Vagina (tissue), 2 donors: ENCODE measurements at places on chromosomes 4 and X. TPM values are rescaled to one million over a fixed set of nuclear protein-coding genes. Genes with fewer than 3 reads are reported as not detected.

The DCHS2 gene
- 7.9 TPM for total RNA-seq

The MAGEC3 gene
- total RNA-seq, result not detected

The UCP1 gene
- not detected for total RNA-seq

The TSPAN7 gene
- total RNA-seq, result 38.5 TPM

The CPXCR1 gene
- total RNA-seq, result not detected

The CT45A1 gene
- total RNA-seq, result not detected

The GLRB gene
- 2.9 TPM for total RNA-seq

The IL1RAPL1 gene
- not detected for total RNA-seq

The SAT1 gene
- total RNA-seq, result 389 TPM

The CLCN5 gene
- 4.9 TPM for total RNA-seq

DNA sequence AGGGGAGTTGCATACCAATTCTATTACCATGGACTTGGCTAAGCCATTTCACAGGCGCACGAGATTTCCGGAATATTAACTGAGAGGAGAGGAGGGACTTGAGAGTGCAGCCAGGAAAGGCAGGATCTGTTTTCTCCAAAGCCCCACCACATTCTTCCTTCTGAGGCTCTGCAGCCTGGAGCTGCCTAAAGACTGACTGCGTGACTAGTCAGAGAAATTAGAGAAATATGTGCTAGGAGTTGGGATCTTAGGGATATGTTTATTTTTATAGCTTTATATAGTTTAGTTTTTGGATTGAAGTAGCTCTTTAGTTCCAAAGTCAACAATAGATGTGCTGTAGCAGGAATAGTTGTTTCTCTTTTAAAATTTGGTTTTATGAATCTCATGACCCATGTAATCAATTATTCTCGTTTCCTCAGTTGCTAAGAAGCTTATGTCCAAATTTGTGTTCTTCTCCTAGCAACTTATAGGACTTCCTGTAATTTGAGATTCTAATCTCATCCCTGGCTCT is 300.1 kb upstream of the DDX53 start:
- DNase-seq, result no peak
- H3K4me1 ChIP-seq, result no peaks in the 10 kb centered on the region
- H3K36me3 ChIP-seq, result no peaks in the 10 kb centered on the region
- no peak overlapping the region for H3K27ac ChIP-seq
- no peaks in the 10 kb centered on the region for H3K27me3 ChIP-seq
- no peak overlapping the region for H3K4me3 ChIP-seq

DNA sequence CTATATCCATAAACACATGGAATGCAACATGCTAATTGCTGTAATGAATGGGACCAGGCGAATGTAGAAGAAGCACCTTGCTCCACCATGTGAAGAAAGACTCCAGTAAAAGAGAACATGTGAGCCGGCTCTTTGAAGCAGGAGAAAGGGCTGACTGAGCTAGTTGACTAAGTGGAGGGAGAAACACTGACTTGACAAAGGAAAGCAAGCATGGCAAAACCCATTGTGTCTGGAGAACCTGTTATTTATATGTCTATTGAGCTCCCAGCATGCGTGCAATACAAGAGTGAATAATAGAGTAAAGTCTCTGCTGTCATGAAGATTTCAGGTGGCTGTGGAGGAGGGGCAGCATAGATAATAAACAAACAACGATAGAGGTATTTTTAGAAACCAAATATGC is 559.9 kb downstream of the RAB28 start:
- no peak overlapping the region for H3K27ac ChIP-seq
- H3K4me3 ChIP-seq, result no peak overlapping the region

- no peak overlapping the region for H3K4me3 ChIP-seq
- H3K27ac ChIP-seq, result no peak overlapping the region
- H3K27me3 ChIP-seq, result no peaks in the 10 kb centered on the region
- DNase-seq, result no peak
- no peaks in the 10 kb centered on the region for H3K4me1 ChIP-seq
These were observed 689.3 kb downstream of the CENPC start for GRCh38 chr4:66855956-66856355.

DNA sequence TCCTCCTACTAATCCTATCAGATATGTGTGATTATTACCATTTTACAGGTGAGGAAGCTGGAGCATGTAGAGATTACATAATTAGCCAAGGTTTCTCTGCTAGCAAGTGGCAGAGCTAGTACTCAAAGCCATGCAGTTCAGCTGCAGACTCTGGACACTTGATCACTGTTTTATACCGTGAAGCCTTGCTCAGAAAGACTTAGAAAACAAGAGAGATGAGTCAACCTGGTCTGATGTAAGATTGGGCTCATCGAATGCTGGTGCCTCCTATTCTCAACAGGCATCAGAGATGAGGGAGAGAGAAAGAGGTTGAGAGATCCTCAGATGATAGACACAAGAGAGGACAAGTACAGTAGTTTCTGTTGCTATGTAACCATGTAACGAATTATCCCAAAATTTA is 19.0 kb upstream of the PDE5A start:
- no peaks in the 10 kb centered on the region for H3K36me3 ChIP-seq
- H3K27ac ChIP-seq, result no peak overlapping the region
- H3K4me1 ChIP-seq, result no peaks in the 10 kb centered on the region
- H3K4me3 ChIP-seq, result no peak overlapping the region

GRCh38 chr4:54999003-54999402 is 126.4 kb downstream of the KDR start:
- no peak for DNase-seq
- H3K27me3 ChIP-seq, result no peaks in the 10 kb centered on the region
- H3K36me3 ChIP-seq, result no peaks in the 10 kb centered on the region
- H3K27ac ChIP-seq, result no peak overlapping the region
- no peaks in the 10 kb centered on the region for H3K4me1 ChIP-seq

- peak overlapping the region; percentile 96 for H3K4me3 ChIP-seq
- no peaks in the 10 kb centered on the region for H3K27me3 ChIP-seq
- H3K4me1 ChIP-seq, result peaks cover 19% of the 10 kb centered on the region
- peak; percentile 96 for DNase-seq
- no peaks in the 10 kb centered on the region for H3K36me3 ChIP-seq
These were observed 1.0 kb upstream of the ELF2 start for GRCh38 chr4:139177869-139178619.

- H3K4me3 ChIP-seq, result no peak overlapping the region
- no peak overlapping the region for H3K27ac ChIP-seq
These were observed 335.2 kb downstream of the TENM3 start for GRCh38 chr4:182578402-182578801.

DNA sequence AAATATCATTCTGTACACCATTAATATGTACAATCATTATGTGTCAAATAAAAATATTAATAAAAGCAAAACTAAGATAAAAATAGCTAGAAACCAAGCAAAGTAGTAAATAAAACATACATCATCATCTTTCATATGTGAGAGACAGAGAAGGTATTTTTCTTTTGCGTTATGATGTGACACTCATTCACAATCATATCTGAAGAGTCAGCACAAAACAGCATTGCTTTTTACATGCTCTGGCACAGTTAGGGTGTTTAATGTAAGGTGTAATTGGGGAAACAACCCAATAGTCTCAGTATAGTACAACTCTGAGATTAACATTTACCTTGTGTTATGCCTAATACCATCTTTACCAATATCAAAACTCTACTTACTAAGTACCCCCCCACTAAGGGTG is 376.6 kb downstream of the TMA16 start:
- H3K36me3 ChIP-seq, result no peaks in the 10 kb centered on the region
- H3K27ac ChIP-seq, result no peak overlapping the region
- H3K4me3 ChIP-seq, result no peak overlapping the region
- DNase-seq, result no peak
- no peaks in the 10 kb centered on the region for H3K27me3 ChIP-seq
- H3K4me1 ChIP-seq, result no peaks in the 10 kb centered on the region

- H3K4me1 ChIP-seq, result peaks cover 10% of the 10 kb centered on the region
- peak within 1 kb of the TSS; percentile 53 for H3K4me3 ChIP-seq
- DNase-seq, result no peak
- H3K27me3 ChIP-seq, result no peaks in the 10 kb centered on the region
These were observed at the start of gene AADAT for GRCh38 chr4:170089668-170090351. TSS of gene AADAT (minus strand) at chr4:170089956. CDS start at chr4:170089690, 266 bp downstream.

DNA sequence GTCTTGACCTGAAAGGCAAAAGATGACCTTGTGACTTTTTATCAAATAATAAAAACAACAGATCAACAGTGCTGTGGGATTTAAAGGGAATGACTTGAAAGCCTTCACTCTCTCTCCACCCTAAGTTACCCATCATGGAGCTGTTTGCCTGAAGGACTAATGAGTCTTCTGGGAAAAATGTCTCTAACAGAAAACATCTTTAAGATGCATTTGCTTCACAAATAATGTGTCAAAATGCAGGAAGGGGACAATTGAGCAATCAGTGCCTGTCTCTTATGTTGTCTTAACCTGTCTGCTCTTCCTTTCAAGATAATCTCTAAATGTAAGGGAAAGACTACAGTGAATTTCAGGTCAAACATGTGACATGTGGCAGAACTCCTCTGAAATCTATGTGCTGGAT is 766.6 kb downstream of the PDHA2 start:
- no peak for DNase-seq
- H3K27ac ChIP-seq, result no peak overlapping the region
- no peaks in the 10 kb centered on the region for H3K4me1 ChIP-seq
- H3K4me3 ChIP-seq, result no peak overlapping the region
- no peaks in the 10 kb centered on the region for H3K36me3 ChIP-seq

- no peaks in the 10 kb centered on the region for H3K36me3 ChIP-seq
- peaks cover 42% of the 10 kb centered on the region for H3K4me1 ChIP-seq
- H3K27me3 ChIP-seq, result no peaks in the 10 kb centered on the region
These were observed 240.1 kb downstream of the FRAS1 start for GRCh38 chr4:78297116-78297800.

- no peak for DNase-seq
- H3K27ac ChIP-seq, result peak overlapping the region; percentile 48
- no peaks in the 10 kb centered on the region for H3K36me3 ChIP-seq
- no peaks in the 10 kb centered on the region for H3K27me3 ChIP-seq
These were observed 124.8 kb downstream of the ATG4A start for GRCh38 chrX:108216405-108216804.

GRCh38 chrX:14032406-14032805 is 2.7 kb upstream of the GEMIN8 start:
- no peaks in the 10 kb centered on the region for H3K36me3 ChIP-seq
- DNase-seq, result no peak
- H3K27ac ChIP-seq, result peak overlapping the region; percentile 4

DNA sequence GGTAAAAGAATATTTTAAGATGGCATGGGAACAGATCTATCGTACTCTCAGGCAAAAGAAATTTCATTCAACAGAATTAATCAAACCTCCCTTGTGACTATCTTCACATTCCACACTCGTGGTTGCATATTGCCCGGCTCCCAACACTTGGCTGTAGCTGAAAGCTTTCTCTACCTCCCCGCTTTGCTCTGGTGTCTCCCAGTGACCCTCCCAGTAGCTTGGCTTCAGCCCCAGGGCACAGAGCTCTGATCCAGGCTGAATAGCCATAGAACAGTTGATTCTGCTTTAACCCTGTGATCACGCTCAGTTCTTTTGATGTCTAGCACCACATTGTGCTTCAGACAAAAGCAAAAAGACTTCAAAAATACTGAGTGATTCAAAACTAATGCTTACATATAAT is 24.6 kb downstream of the SLC7A11 start:
- no peaks in the 10 kb centered on the region for H3K4me1 ChIP-seq
- no peaks in the 10 kb centered on the region for H3K36me3 ChIP-seq
- no peak for DNase-seq
- H3K4me3 ChIP-seq, result no peak overlapping the region

- no peaks in the 10 kb centered on the region for H3K36me3 ChIP-seq
- DNase-seq, result no peak
- no peak overlapping the region for H3K27ac ChIP-seq
- no peaks in the 10 kb centered on the region for H3K27me3 ChIP-seq
- H3K4me1 ChIP-seq, result no peaks in the 10 kb centered on the region
These were observed 33.9 kb downstream of the AFF2 start for GRCh38 chrX:148534291-148534690.

DNA sequence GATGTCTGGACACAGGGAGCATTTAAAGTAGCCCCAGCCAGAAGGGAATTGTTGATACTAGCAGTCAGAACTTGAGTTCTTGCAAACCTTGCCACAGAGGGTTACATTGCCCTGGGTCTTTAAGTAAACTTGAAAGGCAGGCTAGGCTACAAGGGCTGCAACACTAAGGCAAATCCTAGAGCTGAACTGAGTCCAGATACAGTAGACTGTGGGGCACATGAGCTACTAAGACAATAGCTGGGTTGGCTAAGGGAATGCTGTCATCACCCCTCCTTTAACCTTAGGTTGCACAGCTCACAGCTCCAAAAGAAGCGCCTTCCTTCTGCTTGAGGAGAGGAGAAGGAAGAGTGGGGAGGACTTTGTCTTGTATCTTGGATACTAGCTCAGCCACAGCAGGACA is 35.6 kb downstream of the SH3BGRL start:
- no peaks in the 10 kb centered on the region for H3K27me3 ChIP-seq
- H3K4me1 ChIP-seq, result no peaks in the 10 kb centered on the region
- no peak for DNase-seq
- H3K36me3 ChIP-seq, result no peaks in the 10 kb centered on the region
- no peak overlapping the region for H3K4me3 ChIP-seq

GRCh38 chr4:186169333-186169944 is 21.9 kb upstream of the CYP4V2 start:
- H3K4me1 ChIP-seq, result no peaks in the 10 kb centered on the region
- no peaks in the 10 kb centered on the region for H3K27me3 ChIP-seq
- H3K36me3 ChIP-seq, result no peaks in the 10 kb centered on the region

DNA sequence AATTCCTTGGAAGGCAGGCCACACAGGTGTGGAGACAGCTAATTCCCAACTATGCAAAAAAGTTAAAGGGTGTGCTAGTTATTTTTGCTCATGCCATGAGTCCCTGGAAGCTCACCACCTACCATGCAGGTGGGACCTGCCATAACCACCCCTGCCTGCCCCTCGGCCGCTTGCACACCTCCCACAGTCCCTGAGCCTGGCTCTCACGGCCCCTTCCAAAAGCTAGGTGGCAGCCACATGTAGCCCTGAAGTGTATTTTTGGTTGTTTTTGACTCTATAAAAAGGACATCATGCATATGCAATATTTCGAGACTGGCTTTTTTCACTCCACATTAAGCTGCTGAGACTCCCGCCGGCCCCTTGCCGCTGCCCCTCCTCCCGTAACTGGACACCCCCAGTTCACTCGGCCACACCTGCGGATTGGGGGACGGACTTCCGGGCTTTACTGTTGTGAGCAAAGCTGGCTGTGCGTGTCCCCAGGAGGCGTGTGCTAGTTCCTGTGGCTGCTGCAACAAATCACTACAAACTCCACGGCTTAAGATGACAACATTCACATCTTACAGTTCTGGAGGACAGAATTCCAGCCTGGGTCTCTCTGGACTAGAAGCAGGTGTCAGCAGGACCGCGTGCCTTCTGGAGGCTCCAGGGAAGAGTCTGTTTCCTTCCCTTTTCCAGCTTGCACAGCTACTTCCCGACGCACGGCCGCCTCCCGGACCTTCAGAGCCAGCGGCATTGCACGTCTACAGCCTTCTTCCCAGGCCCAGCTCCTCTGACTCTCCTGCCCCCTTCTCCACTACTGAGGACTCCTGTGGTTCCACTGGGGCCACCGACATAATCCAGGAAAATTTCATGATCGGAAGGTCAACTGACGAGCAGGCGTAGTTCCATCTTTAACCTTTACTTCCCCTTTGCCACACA is 24.8 kb downstream of the ZFYVE28 start:
- H3K4me3 ChIP-seq, result no peak overlapping the region
- no peak overlapping the region for H3K27ac ChIP-seq
- no peak for DNase-seq
- H3K4me1 ChIP-seq, result peaks cover 7% of the 10 kb centered on the region
- H3K27me3 ChIP-seq, result no peaks in the 10 kb centered on the region

GRCh38 chrX:140274811-140275525 is 229.9 kb downstream of the SOX3 start:
- no peaks in the 10 kb centered on the region for H3K36me3 ChIP-seq
- H3K4me3 ChIP-seq, result no peak overlapping the region
- no peak overlapping the region for H3K27ac ChIP-seq
- H3K4me1 ChIP-seq, result no peaks in the 10 kb centered on the region
- no peaks in the 10 kb centered on the region for H3K27me3 ChIP-seq

GRCh38 chr4:107893171-107894137 is 37.9 kb upstream of the CYP2U1 start:
- H3K36me3 ChIP-seq, result no peaks in the 10 kb centered on the region
- DNase-seq, result no peak
- no peak overlapping the region for H3K27ac ChIP-seq
- H3K4me3 ChIP-seq, result no peak overlapping the region
- no peaks in the 10 kb centered on the region for H3K27me3 ChIP-seq
